Activated T-helper 1 cell treated with Interleukin-2 at 50 U/mL for 16 hours (primary cell): ENCODE measurements at places on chromosomes 7 and 10.

DNA sequence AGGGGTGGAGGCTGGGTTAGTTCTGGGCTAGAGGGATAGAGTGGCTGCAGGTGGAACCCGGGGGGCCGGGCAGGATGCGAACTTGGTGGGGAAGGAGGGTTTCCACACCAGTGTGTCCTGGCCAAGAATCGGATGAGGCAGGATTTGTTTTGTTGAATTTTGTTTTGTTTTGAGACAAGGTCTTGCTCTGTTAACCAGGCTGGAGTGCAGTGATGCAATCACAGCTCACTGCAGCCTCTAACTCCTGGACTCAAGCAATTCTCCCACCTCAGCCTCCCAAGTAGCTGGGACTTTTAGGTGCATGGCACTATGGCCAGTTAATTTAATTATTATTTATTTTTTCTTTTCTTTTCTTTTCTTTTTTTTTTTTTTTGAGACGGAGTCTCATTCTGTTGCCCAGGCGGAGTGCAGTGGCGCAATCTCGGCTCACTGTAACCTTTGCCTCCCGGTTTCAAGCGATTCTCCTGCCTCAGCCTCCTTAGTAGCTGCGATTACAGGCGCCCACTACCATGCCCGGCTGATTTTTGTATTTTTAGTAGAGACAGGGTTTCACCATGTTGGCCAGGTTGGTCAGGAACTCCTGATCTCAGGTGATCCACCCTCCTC is 13.0 kb upstream of the PPP1R35 start:
- DNase-seq: no peak

GRCh38 chr7:2049111-2049781 is 183.5 kb downstream of the MAD1L1 start:
- DNase-seq: no peak

DNA sequence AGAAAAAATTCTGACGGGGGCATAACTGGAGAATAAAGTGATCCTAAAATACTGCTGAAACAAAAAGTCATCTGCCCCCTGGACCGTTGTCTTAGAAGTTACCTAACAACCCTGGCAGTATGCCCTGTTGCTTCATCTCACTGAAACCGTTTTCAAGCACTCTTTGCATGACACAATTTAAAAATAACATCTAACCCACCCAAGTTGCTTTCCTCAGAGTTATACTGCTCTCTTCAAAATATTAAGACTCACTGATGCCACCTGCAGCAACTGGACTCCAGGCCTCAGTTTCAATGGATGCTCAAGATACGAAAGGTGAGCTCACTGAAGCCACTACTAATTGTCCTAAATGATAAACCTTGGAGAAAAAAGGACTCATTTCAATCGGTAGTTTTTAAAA is 57.4 kb downstream of the CDK6 start:
- DNase-seq: no peak

DNA sequence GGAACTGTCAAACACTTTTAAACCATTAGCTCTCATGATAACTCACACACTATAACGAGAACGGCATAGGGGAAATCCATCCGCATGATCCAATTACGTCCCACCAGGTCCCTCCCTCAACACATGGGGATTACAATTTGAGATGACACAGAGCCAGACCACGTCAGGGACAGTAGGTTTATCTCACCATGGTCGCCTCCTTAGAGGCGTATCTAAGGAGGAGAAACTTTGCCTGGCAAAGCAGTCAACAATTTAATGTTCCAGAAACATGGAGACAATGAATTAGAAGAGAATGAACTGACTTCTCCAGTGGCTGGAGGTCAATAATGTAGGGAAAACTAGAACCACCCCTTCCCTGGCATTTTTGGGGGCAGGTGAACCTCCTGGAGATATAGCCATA is 488.4 kb upstream of the AUTS2 start:
- DNase-seq: no peak

DNA sequence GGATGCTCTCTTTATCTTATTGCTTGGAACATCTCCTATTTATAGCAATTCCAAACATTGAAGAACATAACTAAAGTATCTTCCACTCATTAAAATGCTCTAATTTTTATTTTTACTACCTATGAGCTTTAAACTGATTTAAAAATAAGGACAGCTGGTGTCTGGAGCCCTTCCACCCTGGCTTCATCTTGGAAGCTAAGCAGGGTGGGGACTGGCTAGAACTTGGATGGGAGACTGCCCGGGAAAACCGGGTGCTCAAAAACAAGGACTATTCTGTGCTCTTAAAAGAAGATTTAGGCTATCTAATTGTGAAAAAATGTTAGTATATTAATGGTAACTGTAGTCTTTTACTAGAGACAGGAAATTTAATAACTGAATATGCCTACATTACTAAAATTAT is 69.2 kb downstream of the ARMC3 start:
- no peak for DNase-seq
